ENCODE measurements at places on chromosomes 2 and 18.

GRCh38 chr2:43025709-43026295 lies 200.6 kb downstream of the ZFP36L2 start:
- no peak for DNase-seq

DNA sequence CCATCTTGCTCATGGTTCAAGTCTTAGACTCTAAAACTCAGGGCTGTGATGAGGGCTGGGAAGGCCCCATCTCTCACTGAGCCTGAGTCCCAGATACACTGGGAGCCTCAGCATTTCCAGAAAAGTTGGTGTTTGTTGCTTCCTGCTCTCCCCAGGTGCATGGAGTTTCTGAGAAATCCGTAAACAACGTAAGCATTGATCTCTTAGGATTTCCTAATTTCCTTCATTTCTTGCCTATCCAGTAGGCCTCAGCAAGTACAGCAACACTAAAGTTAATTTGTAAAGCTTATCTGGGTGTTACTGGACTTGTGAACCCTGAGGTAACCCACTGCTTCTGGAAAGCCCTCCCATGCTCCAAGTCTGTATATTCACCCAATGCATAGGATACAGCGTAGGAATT lies 199.4 kb upstream of the SIX3 start:
- no peak for DNase-seq

GRCh38 chr2:241943209-241943850 lies 73.8 kb downstream of the RTP5 start:
- no peak for DNase-seq

- DNase-seq = no peak
These were observed 195.6 kb downstream of the CTIF start for GRCh38 chr18:48734460-48734859.

DNA sequence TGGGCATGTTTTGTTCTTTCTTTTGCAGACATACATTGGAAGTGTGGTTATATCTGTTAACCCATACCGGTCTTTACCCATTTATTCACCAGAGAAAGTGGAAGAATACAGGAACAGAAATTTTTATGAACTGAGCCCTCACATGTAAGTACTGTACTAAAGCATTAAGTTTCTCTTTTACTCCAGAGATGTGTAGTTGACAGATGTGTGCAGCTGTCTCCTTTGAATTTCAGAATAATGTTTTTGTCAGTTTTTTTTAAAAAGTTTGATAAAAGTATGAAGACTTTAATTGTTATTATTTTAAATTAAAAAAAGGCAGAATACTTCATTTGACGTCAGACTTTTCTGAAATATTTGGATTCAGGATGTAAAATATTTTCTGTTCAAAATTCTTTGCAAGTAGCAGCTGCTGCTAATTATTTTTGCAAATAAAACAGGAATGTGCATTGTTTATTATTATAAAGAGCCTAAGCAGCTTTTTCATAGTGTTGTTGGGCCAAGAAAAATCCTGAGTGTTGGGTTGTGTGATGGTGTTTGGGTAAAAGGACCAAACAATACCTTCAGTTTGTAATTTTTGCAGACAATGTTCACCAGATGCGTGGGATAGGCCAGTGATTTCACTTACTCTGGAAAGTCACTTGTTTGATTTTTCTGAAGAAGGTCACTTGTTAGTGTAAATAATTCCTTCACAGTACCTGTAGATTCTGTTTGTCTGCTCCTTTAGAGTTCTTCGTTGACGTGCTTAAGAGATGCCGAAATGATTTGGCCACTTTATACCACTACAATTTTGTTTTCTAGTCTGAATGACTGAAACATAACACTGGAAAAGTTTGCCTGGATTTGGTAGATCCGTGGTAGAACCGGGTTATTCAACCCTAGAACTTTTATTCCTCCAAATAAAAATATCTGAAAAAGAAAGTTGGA lies 51.1 kb downstream of the MYO1B start:
- no peak for DNase-seq
